Muscle of back (tissue), 13 donors: ENCODE measurements at places on chromosomes 1 and 21. TPM values are rescaled to one million over a fixed set of nuclear protein-coding genes. Genes with fewer than 3 reads are reported as not detected.

SPRR4 gene
- not detected for polyA plus RNA-seq

HUNK gene
- 5.7 TPM for polyA plus RNA-seq

GRCh38 chr1:156511644-156512043, 11.1 kb upstream of the MEF2D start:
- no peak for DNase-seq

DNA sequence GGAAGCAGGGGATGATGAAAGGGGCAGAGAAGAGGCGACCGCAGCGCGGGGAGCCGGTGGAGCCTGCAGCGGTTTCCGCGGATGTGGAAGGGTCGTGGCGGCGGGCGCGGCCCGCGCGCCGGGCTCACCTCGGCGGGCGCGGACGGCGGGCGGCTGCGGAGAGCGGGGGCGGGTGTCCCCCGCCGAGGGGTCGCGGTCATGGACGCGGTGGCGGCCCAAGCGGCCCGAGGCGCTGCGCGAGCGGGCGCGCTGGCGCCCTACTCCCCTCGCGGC, 572 bp downstream of the LPGAT1 start:
- no peak for DNase-seq

- no peak for DNase-seq
These were observed 3.3 kb downstream of the USP24 start for GRCh38 chr1:55211863-55212262.

- DNase-seq, result peak; percentile 82
These were observed 11.7 kb downstream of the CAPN9 start for GRCh38 chr1:230758709-230759368.

DNA sequence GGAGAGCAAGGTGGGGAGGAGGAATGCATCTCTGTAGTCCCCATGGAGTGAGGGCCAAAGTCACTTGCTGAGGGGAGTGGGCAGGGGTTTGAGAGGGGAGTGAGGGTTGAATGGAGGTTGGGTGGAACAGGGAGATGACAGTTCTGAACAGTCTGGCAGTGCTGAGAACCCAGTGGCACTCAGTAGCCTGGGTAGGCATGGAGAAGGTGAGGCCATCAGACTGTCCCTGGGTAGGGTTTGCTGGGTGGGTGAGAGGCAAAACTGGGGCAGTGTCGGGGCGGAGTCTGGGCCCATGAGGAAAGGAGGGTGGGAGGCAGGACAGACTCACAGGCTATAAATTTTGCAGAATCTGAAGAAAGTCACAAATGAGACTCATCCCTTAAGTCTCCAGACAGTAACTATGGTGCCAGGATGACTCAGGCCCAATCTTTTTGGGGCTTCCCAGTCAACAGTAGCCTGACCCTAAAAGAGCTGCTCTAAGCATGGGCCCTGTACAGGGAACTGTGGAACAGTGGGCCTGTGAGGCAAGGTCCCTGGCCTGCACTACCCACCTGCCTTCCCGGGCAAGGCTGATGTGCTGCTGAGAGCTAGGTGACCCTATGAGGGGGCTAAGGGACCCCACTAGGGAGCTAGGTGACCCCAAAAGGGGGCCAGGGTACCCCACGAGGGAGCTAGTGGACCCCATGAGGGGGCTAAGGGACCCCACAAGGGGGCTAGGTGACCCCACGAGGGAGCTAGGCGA, 51.0 kb upstream of the DMRTB1 start:
- DNase-seq, result no peak

GRCh38 chr1:162317621-162318020, 59.0 kb downstream of the SPATA46 start:
- DNase-seq, result no peak

- peak; percentile 51 for DNase-seq
These were observed 13.2 kb downstream of the PDXK start for GRCh38 chr21:43731891-43732711.

- DNase-seq, result no peak
These were observed 86.8 kb downstream of the TGFBR3 start for GRCh38 chr1:91799159-91799558.

- peak; percentile 61 for DNase-seq
These were observed 7.0 kb upstream of the CELSR2 start for GRCh38 chr1:109242387-109242786.
